ENCODE measurements at places on chromosomes 11 and 22.

DNA sequence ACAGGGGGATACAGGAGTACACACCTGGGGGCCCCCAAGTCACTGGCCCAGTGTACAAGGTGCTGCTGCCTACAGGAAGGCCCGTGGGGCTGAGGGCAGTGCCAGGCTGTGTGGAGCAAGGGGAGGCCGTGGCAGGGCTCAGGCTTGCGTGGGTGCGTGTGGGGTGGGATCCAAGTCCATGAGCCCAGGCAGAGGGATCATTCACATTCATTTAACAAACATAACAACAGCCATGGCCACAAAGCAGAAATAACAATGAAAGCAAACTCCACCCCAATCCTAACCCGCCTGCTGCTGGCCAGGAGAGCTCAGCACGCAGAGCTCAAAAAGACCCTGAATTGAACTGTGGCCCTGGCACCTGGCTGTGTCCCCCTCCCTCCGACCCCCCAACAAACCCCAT, 17.0 kb upstream of the SCGB1A1 start:
- no peak for DNase-seq

DNA sequence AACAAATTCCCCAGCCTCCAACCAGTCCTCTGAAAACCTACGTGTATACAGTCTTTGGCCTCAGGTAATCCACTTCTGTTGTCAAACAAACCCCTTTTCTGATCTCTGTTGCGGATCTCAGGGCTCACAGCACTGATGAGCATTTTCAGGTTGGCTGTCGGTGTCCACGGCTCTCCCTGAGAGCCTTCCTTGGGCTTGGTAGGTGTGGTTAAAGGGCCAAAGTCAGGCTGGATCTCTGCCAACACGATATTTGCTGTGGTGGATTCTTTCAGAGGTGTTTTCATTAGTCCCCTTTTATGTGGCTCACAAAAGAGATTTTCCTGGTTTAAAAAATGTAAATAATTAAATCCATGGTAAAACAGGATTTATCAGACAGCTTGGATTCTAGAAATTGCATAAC, 2.9 kb downstream of the E2F8 start:
- no peak for DNase-seq

- DNase-seq: no peak
Measured at GRCh38 chr22:50621948-50622722, 5.8 kb downstream of the ARSA start.

DNA sequence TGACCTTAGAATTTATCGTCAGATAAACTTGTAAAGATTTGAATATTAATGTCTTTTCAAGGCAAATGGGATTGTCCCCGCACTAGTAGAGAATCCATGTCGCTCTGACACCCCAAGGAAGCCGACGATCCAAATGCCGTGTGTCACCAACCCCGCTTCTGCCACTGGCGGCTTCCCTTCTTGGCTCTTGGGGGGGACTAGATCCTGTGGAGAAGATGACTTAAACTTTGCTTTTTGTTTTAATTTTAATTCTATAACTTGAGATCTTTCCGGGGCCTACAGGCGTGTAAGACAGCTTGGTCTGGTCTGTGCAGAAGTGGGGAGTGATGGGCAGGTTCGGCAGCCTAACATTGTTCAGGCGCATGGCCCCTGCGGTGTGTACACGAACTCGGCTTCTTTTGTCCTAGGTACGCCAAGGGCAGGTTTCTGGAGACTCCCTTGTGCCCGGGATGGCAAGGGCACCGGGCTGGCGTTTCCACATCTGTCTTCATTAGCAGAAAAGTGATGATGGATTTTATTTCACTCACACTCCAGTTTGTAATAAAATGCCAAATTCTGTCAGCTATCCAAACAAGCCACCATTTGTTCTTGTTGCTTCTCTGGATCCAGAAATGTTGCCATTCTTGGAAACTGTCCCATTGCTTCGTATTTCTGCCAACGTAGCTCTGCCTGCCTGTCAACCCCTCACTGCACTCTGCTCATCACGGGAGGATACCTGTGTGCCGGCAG, 6.7 kb downstream of the YDJC start:
- no peak for DNase-seq

- DNase-seq: no peak
Measured at GRCh38 chr11:95514416-95515110, 275.0 kb downstream of the FAM76B start.

All from AG09319 (cell line).